ENCODE measurements at places on chromosomes 11 and 22.
A peak's percentile ranks its signal among the peaks of the same experiment; 100 is the strongest.

- no peaks in the 10 kb centered on the region for H3K36me3 ChIP-seq
- H3K4me1 ChIP-seq: peaks cover 12% of the 10 kb centered on the region
- no peaks in the 10 kb centered on the region for H3K27me3 ChIP-seq
- H3K4me3 ChIP-seq: no peak overlapping the region
These were observed 83.0 kb downstream of the ABTB2 start for GRCh38 chr11:34274712-34275398.

DNA sequence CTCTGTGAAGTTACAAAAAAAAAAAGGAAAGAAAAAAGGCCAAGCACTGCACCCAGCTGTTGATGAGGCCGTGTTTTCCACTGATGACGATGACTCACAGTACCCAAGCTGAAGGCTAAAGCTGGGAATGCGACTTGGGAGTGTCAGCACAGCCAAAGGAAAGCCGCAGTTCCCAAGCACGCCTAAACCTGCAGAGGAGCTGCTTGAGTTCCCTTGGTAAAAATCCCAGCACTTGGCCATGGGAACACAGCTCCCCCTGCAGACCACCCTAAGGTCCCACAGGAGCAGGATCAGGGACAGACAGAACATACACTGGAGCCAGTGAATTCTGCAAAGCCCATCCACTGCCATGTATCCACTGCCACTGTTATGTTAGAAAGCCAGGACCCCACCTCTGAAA lies 39.9 kb downstream of the SERGEF start:
- DNase-seq: peak; percentile 92
- H3K36me3 ChIP-seq: peaks cover 3% of the 10 kb centered on the region
- no peak overlapping the region for H3K27ac ChIP-seq
- H3K4me3 ChIP-seq: no peak overlapping the region
- no peaks in the 10 kb centered on the region for H3K4me1 ChIP-seq
- H3K27me3 ChIP-seq: no peaks in the 10 kb centered on the region

GRCh38 chr11:126336671-126337101 lies 18.8 kb upstream of the ST3GAL4 start:
- no peaks in the 10 kb centered on the region for H3K36me3 ChIP-seq
- H3K27ac ChIP-seq: peak overlapping the region; percentile 53
- H3K27me3 ChIP-seq: no peaks in the 10 kb centered on the region
- no peak for DNase-seq
- peaks cover 37% of the 10 kb centered on the region for H3K4me1 ChIP-seq

- no peak for DNase-seq
- H3K27ac ChIP-seq: no peak overlapping the region
- peaks cover 52% of the 10 kb centered on the region for H3K36me3 ChIP-seq
- no peaks in the 10 kb centered on the region for H3K4me1 ChIP-seq
- no peaks in the 10 kb centered on the region for H3K27me3 ChIP-seq
- no peak overlapping the region for H3K4me3 ChIP-seq
These were observed 56.5 kb downstream of the MED15 start for GRCh38 chr22:20563941-20564371.

DNA sequence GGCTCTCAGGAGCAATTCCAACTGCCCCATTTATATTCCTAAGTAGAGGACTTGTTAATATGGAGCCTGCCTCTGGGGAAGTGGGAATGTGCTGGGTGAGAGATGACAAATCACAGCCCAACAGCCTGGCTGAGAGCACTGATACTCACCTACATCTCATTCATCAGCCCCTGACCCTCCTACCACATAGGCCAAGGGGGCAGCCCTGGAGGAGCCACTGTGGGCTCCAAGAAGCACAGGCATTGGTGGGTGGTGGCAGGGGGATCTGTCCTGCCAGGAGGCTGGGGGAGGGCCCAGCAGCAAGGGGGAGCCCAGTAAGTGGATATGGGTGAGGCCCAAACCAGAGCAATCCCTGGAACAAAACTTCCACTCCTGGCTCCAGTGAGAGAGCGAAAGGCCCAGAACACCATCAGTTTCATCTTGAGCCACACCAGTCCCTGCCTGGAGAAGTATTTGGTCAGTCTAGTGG lies 79.7 kb downstream of the BUD13 start:
- DNase-seq: no peak
- H3K27me3 ChIP-seq: no peaks in the 10 kb centered on the region
- H3K36me3 ChIP-seq: no peaks in the 10 kb centered on the region
- no peak overlapping the region for H3K4me3 ChIP-seq

- H3K4me3 ChIP-seq: no peak overlapping the region
- H3K4me1 ChIP-seq: no peaks in the 10 kb centered on the region
- no peak for DNase-seq
- no peaks in the 10 kb centered on the region for H3K27me3 ChIP-seq
These were observed 24.2 kb upstream of the YAP1 start for GRCh38 chr11:102085864-102086551.

GRCh38 chr11:1826552-1827094 lies 8.2 kb upstream of the SYT8 start:
- DNase-seq: no peak
- no peak overlapping the region for H3K27ac ChIP-seq
- H3K27me3 ChIP-seq: no peaks in the 10 kb centered on the region

DNA sequence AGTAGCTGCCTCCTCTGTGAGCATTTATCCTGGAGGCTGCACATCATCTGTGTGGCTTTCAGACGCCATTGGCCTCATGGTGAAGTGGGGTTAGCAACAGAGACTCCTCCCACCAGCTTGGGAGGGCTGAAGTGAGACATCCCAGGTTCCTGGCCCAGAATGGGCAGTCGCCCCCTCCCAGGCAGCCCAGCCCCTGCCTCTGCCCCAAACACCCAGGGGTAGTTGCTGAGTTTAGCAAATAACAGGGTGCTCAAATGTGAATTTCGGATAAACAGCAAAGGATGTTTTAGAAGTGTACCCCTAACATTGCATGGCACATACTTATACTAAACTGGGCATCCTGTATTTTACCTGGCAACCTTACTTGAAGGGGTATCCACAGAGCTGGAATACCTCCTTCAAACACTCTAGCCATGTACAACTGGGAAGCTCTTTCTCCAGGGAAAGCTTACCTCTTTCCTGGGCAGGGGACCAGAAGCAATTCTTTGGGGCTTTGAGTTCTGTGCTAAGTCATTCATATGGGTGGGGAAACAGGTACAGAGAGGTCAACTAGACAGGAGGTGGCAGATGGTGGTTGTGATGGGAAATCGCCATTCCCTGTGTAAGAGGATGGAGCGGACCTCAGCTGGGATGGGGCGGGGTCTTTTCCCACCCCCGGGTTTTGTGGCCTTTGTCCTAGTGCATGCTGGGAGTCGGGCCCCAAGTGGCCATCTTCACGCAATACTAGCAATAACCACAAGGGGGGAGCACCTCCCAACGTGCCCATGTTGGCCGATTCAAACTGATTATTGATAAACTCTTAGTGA lies 19.3 kb downstream of the MTFP1 start:
- no peaks in the 10 kb centered on the region for H3K36me3 ChIP-seq
- no peaks in the 10 kb centered on the region for H3K4me1 ChIP-seq
- peak; percentile 71 for DNase-seq
- H3K4me3 ChIP-seq: no peak overlapping the region
